Fibroblast of skin of right biceps (primary cell): ENCODE measurements at places on chromosomes 3 and 15.
A peak's percentile ranks its signal among the peaks of the same experiment; 100 is the strongest.

- DNase-seq = peak; percentile 88
Measured at GRCh38 chr3:171976526-171976925, 62.9 kb upstream of the FNDC3B start.

DNA sequence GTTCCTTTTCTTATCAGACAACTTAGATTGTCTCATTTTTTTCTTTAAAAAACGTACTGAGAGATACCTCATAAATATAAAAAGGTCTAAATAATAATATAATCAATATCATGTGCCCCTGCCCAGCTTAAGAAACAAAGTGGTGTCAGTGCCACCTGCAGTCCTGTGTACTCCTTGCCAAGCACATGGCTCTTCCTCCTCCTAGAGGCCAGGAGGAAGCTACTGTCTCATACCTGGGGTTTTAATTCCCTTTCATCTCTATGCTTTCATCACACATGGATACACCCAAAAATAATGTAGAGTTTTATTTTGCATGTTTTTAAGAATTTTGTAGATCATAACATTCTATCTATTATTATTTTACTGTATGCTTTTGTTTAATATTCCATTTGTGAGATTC, 98.6 kb upstream of the C15orf61 start:
- no peak for DNase-seq

DNA sequence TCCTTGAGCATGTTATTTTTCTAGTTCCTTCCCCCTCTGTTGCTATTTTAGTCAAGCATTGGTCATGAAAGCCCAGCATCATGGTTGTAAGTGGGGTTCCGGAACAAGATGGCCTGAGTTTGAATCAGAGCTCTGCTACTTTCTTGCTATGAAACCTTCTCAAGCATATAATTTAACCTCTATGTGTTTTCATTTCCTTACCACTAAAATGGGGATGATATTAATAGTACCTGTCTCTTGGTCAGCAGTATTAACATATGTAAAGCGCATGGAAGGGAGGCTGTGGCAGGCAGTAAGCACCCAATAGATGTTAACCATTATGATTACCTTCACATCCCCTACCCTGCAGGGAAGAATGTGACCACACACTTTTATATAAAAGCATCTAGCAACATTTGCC, 14.3 kb upstream of the SPRED1 start:
- no peak for DNase-seq

GRCh38 chr15:41877631-41878354, 16.1 kb downstream of the SPTBN5 start:
- DNase-seq = no peak

DNA sequence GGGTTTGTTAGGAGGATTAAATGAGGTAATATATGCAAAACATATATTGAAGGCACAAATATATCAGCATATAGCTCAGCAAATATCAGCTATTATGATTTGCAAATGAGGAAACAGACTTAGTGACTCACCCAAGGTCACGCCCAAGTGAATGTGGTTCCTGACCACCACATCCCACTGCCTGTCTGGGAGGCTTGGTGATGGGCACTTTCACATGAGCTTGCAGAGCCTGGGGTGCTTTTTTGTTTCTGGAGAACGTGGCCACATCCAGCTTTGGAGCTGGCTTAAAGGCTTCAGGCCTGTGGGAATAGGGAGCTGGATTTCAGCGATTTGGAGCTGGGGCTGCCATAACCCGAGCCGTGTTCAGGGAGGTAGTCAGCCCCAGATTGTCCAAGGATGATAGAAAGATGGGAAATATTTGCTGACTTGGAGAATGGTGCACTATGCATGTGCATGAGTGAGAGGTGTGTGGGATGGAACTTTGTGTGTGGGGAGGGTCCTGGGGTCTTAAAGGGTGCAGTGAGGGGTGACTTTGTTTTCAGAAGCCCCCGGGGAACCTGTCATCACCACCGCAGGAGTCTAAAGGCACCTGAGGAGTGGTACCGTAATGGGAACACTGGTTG, 12.0 kb upstream of the FGD5 start:
- DNase-seq = peak; percentile 10

DNA sequence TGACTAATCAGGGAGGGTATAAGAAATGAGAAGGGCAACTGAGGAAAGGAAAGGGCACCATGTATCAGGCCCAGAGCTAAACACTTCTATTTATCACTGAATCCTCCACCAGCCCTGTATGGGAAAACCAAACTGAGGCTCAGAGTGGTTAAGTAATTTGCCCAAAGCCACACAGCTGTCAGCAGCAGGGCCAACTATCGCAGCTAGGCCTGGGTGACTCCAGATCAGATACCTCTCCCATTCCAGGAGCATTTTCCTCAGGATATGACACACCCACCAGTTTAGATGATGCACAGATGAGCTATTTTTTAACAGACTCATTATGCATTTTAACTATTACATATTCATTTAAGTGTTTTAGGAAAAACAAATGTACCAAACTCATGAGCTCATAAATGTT, 14.5 kb downstream of the NUP210 start:
- peak; percentile 7 for DNase-seq

- peak; percentile 75 for DNase-seq
Measured at GRCh38 chr15:85473455-85473854, 93.1 kb downstream of the AKAP13 start.

- no peak for DNase-seq
Measured at GRCh38 chr3:52259448-52259847, 13.9 kb downstream of the PPM1M start.

- no peak for DNase-seq
Measured at GRCh38 chr15:48337607-48338006, 6.4 kb downstream of the DUT start.

DNA sequence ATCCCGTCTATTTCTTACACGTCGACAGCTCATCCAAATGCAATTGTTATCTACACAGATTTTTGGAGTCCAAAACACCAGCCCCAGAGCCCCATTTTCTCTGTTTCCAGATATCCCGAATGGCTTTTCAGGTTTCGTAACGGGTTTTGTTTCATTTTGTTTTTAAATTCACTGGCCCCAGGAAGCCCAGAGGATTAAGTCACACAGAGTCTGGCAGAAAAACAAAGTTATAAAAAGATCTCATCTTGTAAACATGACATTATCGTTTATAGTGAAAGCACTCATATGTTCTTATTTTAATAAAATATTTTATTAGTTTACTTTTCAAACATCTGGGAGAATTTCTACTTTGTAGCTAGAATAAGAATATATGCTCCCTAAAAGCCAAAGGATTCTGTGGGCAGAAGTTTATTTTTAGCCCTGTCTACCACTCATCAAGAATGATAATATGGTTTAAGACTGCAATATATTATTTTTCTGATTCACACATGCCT, 149.3 kb upstream of the SLC2A2 start:
- no peak for DNase-seq

- DNase-seq = peak; percentile 43
Measured at GRCh38 chr15:75061272-75061671, 37.9 kb downstream of the PPCDC start.

- no peak for DNase-seq
Measured at GRCh38 chr15:61415617-61416120, 186.6 kb upstream of the RORA start.
